ENCODE measurements at places on chromosomes 4 and X. TPM values are rescaled to one million over a fixed set of nuclear protein-coding genes. Genes with fewer than 3 reads are reported as not detected.

- DNase-seq, result no peak
These were observed 246.0 kb downstream of the CXXC4 start for GRCh38 chr4:104248726-104249125.

- DNase-seq, result no peak
These were observed 117.9 kb downstream of the COL25A1 start for GRCh38 chr4:109184491-109184961.

GRCh38 chr4:3612281-3612680, 80.1 kb upstream of the LRPAP1 start:
- DNase-seq, result no peak

- no peak for DNase-seq
These were observed 72.8 kb upstream of the NLRP2B start for GRCh38 chrX:57752866-57753265.

GRCh38 chrX:152915541-152916241, 17.8 kb downstream of the ZNF185 start:
- DNase-seq, result peak; percentile 2

CENPVL2 gene
- 0.83 TPM for total RNA-seq
